ENCODE measurements at places on chromosomes 6 and 20.

DNA sequence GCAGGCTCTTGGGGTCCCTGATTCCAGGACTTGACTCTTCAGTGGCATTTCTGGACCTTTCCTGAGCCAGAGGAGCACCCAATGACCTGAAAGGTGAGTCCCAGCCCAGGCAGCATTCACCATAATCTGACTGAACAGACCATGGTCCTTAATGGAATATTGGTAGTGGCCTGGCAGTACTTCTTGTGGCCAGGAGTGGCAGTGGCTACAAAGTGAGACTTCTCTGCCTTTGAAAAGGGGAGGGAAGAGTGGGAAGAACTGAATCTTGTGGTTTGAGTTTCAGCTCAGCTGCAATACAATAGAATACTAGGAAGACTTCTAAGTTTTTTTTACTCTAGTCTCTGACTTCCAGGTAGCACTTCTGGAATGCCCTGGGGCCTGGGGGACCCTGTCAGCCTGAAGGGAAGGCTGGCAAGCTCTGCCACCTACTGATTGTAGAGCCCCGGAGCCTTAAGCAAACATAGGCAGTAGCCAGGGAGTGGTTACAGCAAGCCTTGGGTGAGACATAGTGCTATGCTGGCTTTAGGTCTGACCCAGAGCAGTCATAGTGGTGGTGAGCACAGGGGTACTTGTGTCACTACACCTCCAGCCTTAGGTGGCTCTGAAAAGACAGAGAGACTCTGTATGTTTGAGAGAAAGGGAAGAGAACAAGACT is 674.2 kb upstream of the MANEA start:
- DNase-seq = no peak

DNA sequence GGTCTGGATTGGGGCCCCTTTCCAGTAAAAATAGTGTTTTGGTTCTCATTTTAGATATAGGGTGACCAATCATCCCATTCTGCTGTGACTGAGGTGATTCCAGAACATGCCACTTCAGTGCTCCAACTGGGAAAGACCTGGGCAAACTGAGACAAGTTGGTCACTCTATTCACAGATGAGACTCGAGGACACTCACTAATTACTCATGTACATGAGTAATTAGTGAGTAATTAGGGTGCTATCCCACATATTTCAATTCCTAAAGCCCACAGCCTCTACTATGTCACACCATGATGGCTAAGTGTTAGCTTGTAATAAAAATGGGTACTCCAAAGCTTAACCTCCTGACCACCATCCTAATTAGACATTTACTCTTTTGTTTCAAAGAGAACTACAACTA is 86.0 kb downstream of the CBLN4 start:
- DNase-seq = no peak

- DNase-seq = no peak
These were observed 483.5 kb downstream of the PRKN start for GRCh38 chr6:162244031-162244430.

DNA sequence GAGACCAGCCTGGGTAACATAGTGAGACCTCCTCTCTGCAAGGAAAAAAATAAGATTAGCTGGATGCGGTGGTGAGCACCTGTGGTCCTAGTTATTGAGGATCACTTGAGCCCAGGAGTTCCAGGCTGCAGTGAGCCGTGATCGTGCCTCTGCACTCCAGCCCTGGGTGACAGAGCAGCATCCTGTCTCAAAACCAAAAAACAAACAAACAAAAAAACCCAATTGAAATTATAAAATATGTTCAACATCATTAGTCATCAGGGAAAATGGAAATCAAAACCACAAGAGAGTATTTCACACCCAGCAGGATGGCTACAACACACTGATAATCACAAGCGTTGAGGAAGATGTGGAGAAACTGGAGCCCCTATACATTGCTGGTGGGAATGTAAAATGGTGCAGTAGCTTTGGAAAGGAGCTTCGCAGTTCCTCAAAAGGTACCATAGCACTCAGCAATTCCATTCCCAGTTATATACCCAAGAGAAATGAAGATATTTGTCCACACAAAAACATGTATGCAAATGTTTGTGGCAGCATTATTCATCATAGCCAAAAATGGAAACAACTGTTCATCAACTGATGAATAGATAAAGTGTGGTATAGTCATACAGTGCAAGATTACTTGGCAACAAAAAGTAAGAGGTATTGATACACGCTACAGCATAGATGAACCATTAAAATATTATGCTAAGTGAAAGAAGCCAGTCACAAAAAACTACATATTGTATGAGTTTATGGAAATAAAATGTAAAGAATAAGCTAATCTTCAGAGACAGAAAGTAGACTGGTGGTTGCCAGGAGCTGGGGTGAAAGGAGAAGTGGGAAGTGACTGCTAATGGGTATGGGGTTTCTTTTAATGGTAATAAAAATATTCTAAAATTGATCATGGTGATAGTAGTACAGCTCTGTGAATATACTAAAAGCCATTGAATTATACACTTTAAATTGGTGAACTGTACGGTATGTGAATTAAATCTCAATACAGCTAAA is 38.7 kb upstream of the RIPOR2 start:
- peak; percentile 59 for DNase-seq

GRCh38 chr6:53659458-53659857 is 6.1 kb downstream of the KLHL31 start:
- DNase-seq = no peak

DNA sequence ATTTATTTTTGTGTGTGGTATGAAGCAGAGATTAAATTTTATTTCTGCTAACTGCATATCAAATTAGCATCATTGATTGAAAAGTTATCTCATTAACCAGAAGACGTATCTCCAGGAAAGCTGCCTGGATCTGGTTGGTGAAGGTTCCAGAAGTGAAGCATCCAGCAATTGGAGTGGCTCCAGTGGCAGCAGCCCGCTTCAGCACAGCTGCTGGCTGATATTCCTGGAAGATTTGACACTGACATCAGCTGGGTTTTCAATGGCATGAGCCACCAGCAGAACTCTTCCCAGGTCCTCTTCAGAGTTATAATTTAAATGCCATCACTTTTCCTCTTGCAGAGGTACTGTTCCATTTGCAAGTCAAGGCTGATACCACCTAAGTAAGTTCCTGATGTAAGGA is 363.5 kb downstream of the BCKDHB start:
- no peak for DNase-seq

GRCh38 chr6:13788820-13789219 is 25.5 kb downstream of the MCUR1 start:
- no peak for DNase-seq

DNA sequence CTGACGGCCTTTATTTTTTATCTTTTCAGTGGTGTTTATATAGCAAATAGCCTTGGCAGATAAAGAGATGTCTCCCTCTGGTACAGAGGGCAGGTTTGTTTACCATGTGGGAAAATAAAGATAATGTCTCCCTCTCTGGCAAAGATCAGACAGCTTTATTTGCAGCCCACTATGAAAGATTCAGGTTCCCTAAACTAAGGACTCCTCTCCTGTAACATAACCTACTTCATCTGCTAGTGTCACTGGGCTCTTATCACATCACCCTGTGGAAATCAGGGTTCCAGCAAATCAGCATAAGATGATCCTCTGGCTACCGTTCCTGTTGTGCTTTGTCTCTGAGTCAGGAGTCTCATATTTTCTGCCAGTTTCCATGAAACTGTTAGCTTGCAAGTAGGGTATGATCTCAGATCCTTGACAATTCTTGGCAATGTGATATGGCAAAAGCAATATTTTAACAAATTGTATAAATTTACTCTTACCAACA is 3.1 kb downstream of the FBXL4 start:
- DNase-seq = no peak
